ENCODE measurements at places on chromosomes 16 and 17. TPM values are rescaled to one million over a fixed set of nuclear protein-coding genes. Genes with fewer than 3 reads are reported as not detected.
A peak's percentile ranks its signal among the peaks of the same experiment; 100 is the strongest.

DNA sequence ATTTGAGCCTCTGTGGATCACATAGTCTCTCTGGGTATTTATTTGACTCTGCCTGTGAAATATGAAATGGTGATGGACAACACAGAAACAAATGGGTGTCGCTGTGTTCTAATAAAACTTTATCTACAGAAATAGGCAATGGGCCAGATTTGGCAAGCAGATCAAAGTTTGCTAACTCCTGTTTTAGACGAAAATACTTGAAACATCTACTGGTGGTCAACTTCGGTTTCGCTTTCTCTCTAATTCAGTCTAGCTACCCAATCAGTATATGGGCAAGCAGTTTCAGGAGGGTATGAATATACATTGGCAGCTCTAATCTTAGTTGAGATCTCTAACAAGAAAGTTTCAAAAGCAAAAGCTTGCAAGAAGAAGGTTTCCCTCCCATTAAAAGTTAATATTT is 60.1 kb upstream of the DYNLRB2 start:
- H3K27ac ChIP-seq: no peak overlapping the region
- no peak overlapping the region for H3K4me3 ChIP-seq
- DNase-seq: no peak
- H3K4me1 ChIP-seq: peaks cover 4% of the 10 kb centered on the region

- DNase-seq: no peak
- H3K27ac ChIP-seq: no peak overlapping the region
- no peak overlapping the region for H3K4me3 ChIP-seq
- no peaks in the 10 kb centered on the region for H3K27me3 ChIP-seq
- H3K4me1 ChIP-seq: peaks cover 8% of the 10 kb centered on the region
These were observed 118.8 kb upstream of the METRNL start for GRCh38 chr17:82960419-82961271.

DNA sequence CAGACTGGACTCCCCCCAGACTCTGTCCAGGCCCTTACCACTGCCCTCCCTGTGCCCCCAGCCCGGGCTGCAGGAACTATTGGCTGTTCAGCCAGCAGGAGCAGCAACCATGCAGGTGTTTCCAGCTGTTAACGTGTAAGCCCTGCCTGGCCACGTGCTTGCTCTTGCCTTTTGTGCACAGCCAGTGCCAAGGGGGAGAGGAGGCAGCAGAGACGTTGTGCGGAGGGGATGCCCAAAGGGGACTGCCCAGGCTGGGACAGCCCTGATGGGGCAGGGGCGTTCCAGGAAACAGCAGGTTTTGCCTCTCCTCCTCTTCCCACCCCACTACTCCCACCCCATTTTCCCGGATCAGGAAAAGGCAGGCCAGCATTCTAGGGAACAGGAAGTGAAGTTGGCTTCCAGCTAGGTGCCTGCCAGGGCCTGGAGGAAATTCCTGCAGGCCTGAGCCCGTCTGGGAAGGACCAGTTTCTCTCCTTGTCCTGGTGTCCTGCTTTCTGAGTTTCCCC is 16.7 kb upstream of the LASP1NB start:
- no peaks in the 10 kb centered on the region for H3K27me3 ChIP-seq
- peaks cover 3% of the 10 kb centered on the region for H3K36me3 ChIP-seq
- no peak overlapping the region for H3K27ac ChIP-seq
- no peak overlapping the region for H3K4me3 ChIP-seq

- DNase-seq: no peak
- H3K27ac ChIP-seq: peak overlapping the region; percentile 97
- peak overlapping the region; percentile 100 for H3K4me3 ChIP-seq
- H3K36me3 ChIP-seq: peaks cover 30% of the 10 kb centered on the region
These were observed 2.5 kb downstream of the RPL13 start for GRCh38 chr16:89562939-89563338.

DNA sequence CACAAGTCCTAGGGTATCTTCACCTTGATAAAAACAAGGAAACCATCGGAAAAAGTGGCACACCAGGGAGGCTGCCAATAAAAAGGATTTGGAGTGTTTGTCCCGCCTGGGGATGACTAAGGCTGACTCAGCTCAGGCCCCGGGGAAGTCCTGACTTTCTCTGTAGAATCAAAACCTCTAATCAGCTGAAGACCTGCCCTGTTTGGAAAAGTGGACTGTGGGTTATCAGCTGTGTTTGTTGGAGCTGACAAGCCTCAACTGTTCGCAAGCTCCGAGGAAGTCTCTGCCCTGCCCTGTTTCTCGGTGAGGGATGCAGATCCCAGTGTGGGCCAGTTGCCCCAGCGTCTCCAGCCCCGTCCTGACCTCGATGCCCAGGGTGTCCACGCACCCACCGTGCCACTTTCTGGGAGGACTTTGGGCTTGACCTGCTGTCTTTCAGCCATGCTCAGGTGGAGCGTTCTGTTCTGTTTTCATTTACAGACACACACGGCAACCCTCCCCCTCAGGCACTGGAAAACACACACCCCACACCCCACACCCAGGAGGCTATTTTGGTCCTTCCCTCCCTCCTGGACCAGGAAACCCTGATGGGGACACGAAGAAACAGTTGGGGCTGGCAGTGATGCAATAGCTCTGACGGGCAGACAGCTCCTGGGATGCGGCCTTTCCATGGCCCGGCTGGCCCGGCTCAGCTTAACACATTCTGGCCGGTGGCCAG is 27.6 kb upstream of the PITPNA start:
- H3K4me3 ChIP-seq: no peak overlapping the region
- H3K27me3 ChIP-seq: no peaks in the 10 kb centered on the region
- H3K36me3 ChIP-seq: no peaks in the 10 kb centered on the region
- DNase-seq: peak; percentile 27
- H3K4me1 ChIP-seq: peaks cover 14% of the 10 kb centered on the region

DNA sequence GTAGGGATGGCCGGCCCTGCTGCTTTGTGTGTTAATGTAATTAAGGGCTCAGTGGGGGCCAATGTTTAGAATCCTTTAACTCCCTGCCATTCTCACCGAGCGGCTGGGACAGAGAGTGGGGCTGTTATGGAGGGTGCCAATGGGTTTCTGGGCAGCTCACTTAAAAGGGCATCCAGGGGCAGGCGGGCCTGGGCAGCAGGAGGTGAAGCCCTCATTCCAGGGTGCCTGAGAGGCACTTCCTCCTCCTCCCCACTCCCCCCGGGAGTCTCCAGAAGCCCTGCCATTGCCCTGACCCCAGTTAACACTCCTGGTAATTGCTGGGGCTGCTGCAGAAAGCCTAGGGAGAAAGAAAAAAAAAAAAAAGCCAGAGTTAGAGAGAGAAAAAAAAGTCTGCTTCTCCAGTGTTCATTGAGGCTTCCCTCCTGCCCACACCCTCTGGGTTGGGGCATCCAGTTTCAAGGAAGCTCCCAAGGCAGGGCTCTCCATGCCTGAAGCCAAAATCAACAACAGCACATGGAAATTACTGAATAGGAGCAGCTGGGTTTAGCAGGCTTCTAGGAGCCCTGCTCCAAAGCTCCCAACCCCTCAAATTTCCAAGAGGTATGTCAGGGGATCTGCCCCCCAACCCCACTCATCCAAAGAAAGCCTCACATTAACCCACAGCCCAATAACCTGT is 28.0 kb downstream of the CUEDC1 start:
- H3K27ac ChIP-seq: no peak overlapping the region

DNA sequence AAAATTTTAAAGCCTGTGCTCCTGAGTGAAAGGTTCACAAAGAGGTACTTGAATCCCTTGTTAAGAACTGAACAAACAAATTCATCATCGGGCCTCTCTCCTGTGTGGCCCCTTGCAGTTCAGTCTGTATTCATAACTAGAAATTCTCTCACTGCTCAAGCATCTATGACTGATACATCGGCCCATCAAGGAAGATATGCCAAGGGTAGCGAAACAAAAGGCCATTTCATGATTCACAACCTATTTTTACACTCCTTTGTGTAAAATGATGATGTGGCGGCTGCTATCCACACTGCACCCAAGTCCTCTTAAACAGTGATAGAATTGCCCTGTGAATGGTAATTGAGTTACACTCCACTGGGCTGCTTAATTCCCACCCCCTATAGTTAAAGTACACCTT is 204.6 kb downstream of the STX8 start:
- no peaks in the 10 kb centered on the region for H3K36me3 ChIP-seq
- H3K4me1 ChIP-seq: peaks cover 7% of the 10 kb centered on the region
- no peak overlapping the region for H3K4me3 ChIP-seq
- DNase-seq: no peak
- H3K27me3 ChIP-seq: no peaks in the 10 kb centered on the region

GRCh38 chr16:65372171-65372570 is 250.3 kb upstream of the CDH11 start:
- no peak overlapping the region for H3K4me3 ChIP-seq
- H3K27me3 ChIP-seq: no peaks in the 10 kb centered on the region

DNA sequence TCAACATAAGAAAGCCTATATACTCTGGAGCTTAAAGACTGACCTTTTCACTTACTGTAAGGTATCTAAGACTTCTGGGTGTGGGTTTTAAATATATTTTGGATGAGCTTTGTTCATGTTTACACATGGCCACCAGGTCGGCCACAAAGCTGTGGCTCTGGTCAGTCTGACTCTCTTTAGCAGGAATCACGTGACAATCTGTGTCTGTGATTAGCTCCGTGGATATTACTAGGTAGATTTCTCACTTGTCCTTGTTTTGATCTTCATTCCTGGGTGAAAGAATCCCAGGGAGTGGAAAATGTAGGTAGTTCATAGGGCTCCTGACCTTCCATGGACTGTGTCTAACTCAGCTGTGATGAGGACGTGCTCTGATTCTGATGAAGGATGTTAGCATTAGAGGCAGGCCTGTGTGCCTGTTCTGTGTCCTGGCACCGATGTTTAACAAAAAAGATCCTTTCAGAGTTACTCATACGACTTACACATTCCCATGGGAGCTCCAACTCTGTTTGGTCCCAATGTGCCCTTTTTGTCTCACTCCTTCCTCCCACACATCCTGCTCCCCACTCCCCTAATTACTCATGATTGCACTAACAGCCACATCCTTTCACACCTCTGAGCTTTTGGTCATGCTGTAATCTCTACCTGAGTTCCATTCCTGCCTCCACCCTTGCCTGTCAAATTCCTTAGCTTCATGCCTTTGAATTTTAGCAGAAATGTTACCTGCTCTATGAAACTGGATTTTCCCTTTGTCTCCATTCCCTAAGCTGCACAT is 425.1 kb downstream of the MAF start:
- H3K27ac ChIP-seq: no peak overlapping the region
- peaks cover 15% of the 10 kb centered on the region for H3K27me3 ChIP-seq
- H3K4me3 ChIP-seq: no peak overlapping the region
- peaks cover 7% of the 10 kb centered on the region for H3K36me3 ChIP-seq

DNA sequence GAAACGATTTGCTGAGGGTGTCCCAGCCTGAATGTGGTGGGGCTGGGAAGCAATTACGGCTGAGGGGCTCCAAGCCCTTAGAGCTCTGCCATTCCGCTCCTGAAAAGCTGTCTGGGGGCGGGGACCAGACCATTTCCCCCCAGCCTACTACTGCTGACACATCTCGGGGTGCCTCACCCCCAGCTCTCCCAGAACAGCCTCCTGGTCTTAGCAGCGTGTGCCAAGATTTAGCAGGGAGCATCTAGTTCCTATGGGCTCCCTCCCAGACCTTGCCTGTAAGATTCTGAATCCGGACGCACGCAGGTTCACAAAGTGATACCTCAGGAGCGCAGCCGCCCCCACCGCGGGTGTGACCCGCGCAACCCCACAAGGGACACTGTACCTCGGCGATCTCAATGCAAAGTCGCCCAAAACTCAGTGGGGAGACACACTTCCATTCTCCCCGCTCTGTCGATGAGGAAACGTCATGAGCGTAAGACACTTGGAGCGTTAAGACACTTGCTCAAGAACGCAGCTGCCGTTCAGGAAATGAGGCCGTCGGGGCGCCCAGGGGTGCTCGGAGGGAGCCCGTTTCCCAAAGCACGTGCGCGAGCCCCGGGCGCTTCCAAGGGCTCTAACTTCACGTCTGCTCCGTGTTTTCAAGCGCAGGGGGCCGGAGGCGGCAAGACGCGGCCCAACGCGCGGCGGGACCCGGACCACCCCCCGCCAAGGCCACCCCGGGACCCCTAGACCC is 629 bp downstream of the GEMIN4 start:
- peaks cover 12% of the 10 kb centered on the region for H3K36me3 ChIP-seq
- DNase-seq: peak; percentile 65
- peak overlapping the region; percentile 96 for H3K27ac ChIP-seq
- H3K27me3 ChIP-seq: no peaks in the 10 kb centered on the region
- H3K4me1 ChIP-seq: peaks cover 36% of the 10 kb centered on the region

- no peak for DNase-seq
- peaks cover 2% of the 10 kb centered on the region for H3K36me3 ChIP-seq
- peak overlapping the region; percentile 86 for H3K27ac ChIP-seq
These were observed 54.8 kb upstream of the BCAR1 start for GRCh38 chr16:75306099-75306762.

DNA sequence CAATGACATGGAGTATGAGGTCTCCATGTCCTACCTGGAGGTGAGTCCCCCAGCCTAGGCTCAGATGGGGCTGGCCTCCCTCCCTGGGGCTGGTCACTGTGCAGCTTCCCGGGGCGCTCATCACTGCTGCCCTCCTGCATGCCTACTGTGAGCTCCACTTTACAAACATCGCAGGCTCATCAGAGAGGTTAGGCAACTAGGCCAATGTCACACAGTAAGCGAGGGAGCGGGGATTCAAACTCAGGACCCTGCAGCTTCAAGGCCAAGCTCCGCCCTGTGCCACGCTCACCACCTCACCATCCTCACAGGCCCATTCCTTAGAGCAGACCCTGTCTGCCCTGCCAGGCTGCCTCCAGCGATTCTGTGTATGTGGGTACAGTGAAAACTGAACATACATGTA is 17.1 kb downstream of the KIF19 start:
- H3K36me3 ChIP-seq: no peaks in the 10 kb centered on the region
- H3K27me3 ChIP-seq: peaks cover 4% of the 10 kb centered on the region
- DNase-seq: no peak
- H3K27ac ChIP-seq: no peak overlapping the region
- no peaks in the 10 kb centered on the region for H3K4me1 ChIP-seq

GRCh38 chr17:75981019-75981615 is 2.1 kb downstream of the TEN1 start:
- peaks cover 39% of the 10 kb centered on the region for H3K4me1 ChIP-seq
- DNase-seq: no peak
- peak overlapping the region; percentile 99 for H3K4me3 ChIP-seq
- peaks cover 3% of the 10 kb centered on the region for H3K36me3 ChIP-seq
- H3K27me3 ChIP-seq: no peaks in the 10 kb centered on the region
- peak overlapping the region; percentile 84 for H3K27ac ChIP-seq

The FNDC8 gene
- total RNA-seq: not detected

The PVALEF gene
- total RNA-seq: not detected

The SLC13A2 gene
- not detected for total RNA-seq

The NLRC3 gene
- 24.1 TPM for total RNA-seq

The TIGD7 gene
- total RNA-seq: 10.3 TPM

The CLDN9 gene
- 0.14 TPM for total RNA-seq

The GAS2L2 gene
- 0.09 TPM for total RNA-seq
